ENCODE measurements at places on chromosomes 1 and 21.

DNA sequence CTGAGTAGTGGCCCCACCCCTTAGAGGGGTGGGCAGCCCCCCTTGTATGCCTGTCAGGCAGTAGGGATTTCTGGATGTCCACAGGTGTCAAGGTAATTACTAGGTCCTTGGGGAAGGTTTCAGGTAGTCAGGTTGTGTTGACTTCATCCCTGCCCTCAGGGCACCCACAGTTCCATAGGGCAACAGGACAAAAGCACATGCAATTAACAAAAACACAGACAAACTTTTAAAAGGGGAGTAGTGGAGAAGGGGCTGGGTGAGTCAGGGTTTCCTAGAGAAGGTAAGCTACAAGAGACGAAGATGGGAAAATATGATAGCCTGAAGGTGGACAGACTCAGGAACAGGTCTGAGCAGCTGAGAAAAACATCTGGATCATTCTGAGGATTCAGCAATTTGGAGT lies 14.1 kb downstream of the KRTCAP2 start:
- no peak for DNase-seq

DNA sequence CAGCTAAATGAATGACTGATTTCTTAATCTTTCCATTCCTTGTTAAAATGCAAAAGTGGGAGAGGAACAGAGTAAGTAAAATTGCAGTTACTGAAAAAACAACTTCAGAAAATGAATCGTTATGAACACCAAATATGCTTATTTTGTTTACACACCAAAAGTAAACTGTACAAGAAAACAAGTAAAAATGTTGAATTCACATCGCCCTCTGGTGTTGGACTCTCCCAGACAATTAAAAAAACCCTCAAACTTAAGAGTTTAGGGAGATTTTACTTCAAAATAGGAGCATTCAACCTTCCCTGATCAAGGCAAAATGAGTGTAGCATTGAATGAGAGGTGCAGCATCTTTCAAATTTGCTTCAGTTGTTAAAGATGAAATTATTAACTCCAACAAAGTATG lies 19.4 kb upstream of the ESRRG start:
- DNase-seq: no peak

- no peak for DNase-seq
These were observed 8.0 kb upstream of the SELE start for GRCh38 chr1:169741666-169742394.

- DNase-seq: no peak
These were observed 389.1 kb downstream of the HLX start for GRCh38 chr1:221268295-221268694.

DNA sequence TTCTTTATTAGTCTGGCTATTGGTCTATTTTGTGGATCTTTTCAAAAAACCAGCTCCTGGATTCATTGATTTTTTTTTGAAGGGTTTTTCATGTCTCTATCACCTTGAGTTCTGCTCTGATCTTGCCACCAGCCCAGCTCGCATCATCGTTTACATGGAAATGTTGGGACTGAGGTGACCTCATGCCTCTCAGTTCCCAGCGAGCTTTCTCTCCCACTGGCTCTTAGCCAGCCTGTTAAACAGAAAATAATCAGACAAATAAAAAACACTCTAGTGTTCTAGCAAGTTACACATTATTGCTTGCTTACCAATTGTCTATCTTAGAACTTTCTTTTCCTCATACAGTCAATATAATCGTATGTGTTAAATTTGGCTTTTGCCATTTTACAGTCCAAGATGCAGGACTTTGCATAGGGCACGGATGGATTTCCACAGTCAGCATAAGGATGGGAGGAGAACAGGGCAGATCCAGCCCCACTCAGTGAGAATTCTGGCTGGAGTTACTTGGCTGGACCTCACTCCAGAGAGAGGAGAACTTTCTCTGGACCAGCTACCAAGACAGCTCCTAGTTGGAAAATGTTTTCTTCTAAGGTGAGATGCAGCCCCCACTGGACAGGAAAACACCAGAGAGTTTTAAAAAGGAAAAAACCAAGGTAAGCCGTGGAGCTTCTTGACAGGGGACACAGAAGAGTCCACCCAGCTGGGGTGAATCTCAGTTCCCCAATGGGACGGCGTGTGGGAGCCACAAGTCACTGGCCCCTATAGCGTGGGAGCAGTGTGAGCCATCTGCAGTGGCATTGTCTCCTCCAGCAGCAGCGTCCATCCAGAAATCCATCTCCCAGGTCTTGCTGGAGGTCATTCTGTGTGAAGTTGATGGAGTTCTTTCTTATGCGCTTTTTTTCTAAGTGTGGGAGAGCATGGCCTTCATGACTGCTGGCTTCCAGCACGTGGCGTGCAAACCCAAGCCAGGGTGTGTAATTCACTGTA lies 17.6 kb downstream of the PGBD2 start:
- no peak for DNase-seq

GRCh38 chr1:113734357-113735055 lies 24.8 kb downstream of the PHTF1 start:
- no peak for DNase-seq

DNA sequence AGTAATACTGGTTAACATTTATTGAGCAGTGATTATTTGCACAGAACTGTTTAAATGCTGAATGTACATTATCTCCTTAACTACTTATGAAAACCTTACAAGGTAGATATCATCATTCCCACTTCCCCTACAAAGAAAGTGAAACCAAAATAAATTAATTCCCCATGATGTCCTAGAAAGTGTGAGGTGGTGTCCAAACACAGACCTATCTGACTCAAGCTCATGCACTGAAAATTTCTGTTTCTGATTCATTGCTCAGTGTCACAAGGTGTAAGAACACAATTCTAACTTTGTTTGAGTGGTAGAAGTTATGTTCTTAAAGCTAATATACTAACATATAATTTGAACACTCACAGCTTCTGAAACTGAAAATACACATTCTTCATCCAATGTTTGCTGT lies 178.7 kb downstream of the MRPL39 start:
- no peak for DNase-seq

- DNase-seq: no peak
These were observed 51.7 kb upstream of the LRRC8B start for GRCh38 chr1:89472886-89473417.

DNA sequence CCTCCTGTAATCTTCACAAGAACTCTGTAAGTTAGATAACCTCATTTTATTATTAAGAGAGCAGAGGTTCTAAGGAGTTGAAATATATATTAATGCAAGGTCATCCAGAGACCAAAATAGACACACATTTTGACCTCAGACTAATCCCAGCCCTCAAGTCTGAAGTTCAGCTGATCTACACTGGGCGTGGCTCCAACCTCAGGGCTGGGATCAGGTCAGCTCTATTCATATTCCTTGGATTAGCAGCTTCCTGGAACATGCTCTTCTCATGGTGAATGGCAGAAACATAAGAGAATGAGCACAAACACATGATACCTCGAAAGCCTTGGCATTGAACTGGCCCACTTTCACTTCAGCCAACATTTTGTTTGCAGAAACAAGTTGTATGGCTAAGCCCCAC lies 200.8 kb upstream of the ST6GALNAC5 start:
- no peak for DNase-seq

- no peak for DNase-seq
These were observed 65.1 kb upstream of the ARHGAP29 start for GRCh38 chr1:94302497-94302896.

GRCh38 chr1:178134061-178134460 lies 40.2 kb downstream of the RASAL2 start:
- DNase-seq: no peak

- DNase-seq: peak; percentile 24
These were observed 155.0 kb downstream of the PCNX2 start for GRCh38 chr1:233140499-233140898.

DNA sequence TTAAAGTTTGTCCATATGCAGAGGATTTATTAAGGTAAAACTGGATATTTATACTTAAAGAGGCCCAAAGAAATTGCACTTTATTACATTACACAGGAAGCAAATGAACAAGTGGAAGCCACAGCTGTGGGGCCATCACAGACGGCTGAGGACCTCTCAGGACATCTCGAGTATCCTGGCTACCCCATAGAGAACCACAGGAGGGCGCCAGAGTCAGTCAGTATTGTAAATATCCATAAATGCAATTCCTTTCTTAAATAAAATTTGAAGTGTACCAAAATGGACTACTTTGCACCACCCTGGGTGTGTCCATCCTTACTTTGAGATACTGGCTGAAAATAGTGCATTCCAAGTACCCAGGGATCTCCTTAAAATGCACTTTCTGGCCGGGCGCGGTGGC lies 257.2 kb downstream of the MRPL39 start:
- DNase-seq: peak; percentile 30

- no peak for DNase-seq
These were observed 70.4 kb downstream of the PLEKHA6 start for GRCh38 chr1:204289280-204289679.

DNA sequence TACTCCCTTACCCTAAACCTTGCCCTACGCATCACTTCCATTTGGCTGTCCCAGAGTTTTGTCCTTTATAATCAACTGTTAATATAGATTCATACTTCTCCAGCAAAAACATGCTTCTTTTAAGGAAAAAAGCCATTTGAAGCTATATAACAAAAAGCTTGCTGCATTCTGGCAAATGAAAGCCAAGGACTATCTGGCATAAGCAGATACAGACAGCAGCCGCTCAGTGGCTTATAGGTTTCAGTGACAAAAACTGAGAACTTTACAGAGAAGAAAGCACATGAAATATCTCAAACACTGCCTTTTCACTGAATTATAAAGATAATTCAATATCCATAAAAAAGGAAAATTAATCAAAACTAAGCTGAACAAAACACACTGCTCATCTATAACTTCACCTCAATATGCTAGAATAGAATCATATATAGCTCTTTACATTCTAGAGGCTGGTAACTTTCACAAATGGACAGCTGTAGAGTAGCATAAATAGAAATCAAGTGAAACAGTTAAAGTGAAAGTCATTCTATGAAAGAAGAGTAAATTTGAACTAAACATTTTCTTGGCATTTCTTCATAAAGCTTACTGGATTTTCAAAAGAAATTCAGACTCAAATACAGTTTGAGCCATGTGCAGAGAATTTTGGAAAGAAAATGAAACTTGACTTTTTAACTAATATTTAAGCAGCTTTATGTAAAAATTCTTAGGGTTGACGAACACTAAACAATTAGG lies 19.6 kb downstream of the CDC42BPA start:
- no peak for DNase-seq

GRCh38 chr1:231035799-231036198 lies 4.3 kb downstream of the FAM89A start:
- no peak for DNase-seq

Data from glutamatergic neuron (in vitro differentiated cells).